ENCODE measurements at places on chromosomes 1 and 21.

GRCh38 chr1:223010582-223011504 lies 132.2 kb downstream of the TLR5 start:
- no peak for DNase-seq

- peak; percentile 93 for DNase-seq
Measured at GRCh38 chr1:153626904-153627714, at the start of gene S100A13. Gene S100A13, minus strand, starts transcription at chr1:153627505. Its CDS starts 1,033 bp downstream, at chr1:153626472.

DNA sequence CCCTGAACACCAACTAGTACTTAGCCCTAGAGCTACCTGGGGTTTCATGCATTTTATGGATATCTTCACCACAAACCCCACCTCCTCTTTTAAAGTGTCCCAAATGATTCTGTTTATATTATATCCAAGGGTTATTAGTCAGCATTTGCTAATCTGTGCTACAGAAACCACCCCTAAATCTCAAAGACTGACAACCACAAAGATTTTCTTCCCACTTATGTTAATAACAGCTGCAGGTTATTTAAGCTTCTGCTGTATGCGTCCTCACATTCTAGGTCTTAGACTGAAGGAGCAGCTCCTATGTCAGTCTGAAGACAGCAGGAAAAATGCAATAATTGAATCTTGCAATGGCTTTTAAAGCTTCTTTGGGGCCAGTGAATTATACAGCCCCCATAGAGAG lies 11.2 kb upstream of the PHC2 start:
- DNase-seq: no peak

DNA sequence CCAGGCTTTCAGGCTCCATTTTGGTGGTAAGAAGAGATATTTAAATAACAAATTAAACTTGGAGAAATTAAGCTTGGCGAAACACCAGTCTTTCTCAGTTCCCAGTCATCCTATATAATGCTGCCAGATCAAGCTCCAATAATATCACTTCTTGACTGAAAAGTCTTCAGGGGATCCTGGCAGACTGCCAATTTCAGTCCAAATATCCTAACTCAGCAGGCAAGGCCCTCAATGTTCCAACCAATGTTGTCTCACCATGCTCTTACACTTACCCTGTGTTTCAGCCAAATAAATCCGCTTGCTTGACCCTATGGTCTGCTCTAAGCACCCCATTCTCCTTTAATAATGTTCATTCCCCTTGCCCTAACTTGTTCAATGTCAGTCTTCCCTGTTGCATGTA lies 39.9 kb upstream of the BCL10 start:
- no peak for DNase-seq

- no peak for DNase-seq
Measured at GRCh38 chr1:40951943-40952743, 27.4 kb upstream of the CTPS1 start.

GRCh38 chr1:172180501-172181285 lies 239.8 kb upstream of the C1orf105 start:
- DNase-seq: no peak

Data from NCI-H187 treated with DMSO at 0.1 percent for 48 hours (cell line).